ENCODE measurements at places on chromosomes 5 and 9.

DNA sequence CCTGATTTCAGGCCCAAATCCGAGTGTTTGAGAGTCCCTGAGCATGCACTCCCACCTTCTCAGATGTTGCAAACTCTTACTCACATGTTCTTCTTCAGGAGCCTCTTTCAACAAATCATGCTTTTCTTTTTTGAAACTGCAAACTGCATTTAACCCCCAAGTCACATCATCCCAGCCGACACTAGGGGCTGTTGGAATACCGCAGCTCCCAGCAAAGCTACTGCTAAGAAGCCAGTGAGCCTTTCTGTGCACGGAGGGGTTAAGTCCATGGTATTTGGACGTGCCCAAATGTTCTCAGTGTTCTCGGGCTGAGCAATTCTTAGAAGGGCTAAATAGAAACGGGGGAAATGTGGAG, 282.9 kb downstream of the NFIB start:
- DNase-seq: no peak

GRCh38 chr9:91795598-91796241, 154.3 kb downstream of the ROR2 start:
- no peak for DNase-seq

DNA sequence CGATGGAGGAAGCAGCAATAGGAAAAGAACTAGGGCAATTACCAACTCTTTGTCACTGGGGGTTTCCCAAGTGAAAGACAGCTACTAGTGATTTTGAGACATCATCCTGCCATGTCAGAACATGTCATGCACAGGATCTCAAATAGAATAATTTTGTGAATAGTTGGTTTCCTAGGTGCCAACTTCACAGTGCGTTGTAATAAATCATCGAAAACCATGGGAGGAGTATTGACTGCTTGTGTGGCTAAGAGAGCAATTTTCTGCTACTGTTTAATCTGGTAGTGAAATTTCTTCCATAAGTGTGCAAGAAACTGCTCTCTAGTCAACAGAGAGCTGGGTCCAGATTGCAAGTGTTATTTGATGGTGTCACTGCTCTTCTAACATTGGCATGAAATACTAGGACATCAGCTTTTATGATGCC, 168.6 kb downstream of the NNT start:
- DNase-seq: no peak

- no peak for DNase-seq
These were observed 53.4 kb downstream of the SNX18 start for GRCh38 chr5:54570916-54571315.

GRCh38 chr9:32404856-32405255, 20.4 kb downstream of the ACO1 start:
- DNase-seq: no peak

- no peak for DNase-seq
These were observed 329.5 kb downstream of the ICE1 start for GRCh38 chr5:5751987-5752386.

- no peak for DNase-seq
These were observed 160.6 kb downstream of the ZDHHC21 start for GRCh38 chr9:14532456-14533115.

GRCh38 chr9:1051210-1051583, 1.0 kb downstream of the DMRT2 start:
- DNase-seq: no peak

GRCh38 chr9:133707065-133707762, 30.9 kb downstream of the SARDH start:
- DNase-seq: no peak

DNA sequence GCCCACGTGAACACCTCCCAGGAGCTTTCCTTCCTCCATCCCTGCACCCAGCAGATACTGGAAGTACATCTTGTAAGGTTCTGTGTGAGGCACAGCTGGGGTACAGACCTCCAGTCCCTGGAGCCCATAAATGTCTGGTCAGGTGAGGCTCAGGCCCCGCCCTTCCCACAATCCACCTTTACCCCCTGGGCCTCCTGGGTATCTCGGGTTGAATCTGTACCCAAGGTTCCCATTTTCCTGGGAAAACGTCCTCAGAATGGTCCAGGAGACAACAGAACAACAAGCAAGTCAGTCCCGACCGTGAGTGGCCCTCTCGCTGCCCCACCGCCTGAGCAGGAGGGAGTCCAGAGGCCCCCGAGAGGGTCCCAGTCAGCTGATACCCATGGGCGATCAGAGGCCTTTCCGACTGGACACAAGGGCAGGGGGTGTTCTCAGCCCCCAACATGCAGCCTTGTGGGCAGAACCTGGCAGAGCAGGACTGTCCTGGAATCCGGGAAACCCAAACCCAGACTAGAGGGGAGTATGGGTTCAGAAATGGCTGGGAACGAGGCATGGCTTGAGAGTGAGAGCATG, 4.3 kb downstream of the SPATA31E1 start:
- DNase-seq: no peak

- no peak for DNase-seq
These were observed 10.6 kb downstream of the PTGS1 start for GRCh38 chr9:122381206-122381950.

DNA sequence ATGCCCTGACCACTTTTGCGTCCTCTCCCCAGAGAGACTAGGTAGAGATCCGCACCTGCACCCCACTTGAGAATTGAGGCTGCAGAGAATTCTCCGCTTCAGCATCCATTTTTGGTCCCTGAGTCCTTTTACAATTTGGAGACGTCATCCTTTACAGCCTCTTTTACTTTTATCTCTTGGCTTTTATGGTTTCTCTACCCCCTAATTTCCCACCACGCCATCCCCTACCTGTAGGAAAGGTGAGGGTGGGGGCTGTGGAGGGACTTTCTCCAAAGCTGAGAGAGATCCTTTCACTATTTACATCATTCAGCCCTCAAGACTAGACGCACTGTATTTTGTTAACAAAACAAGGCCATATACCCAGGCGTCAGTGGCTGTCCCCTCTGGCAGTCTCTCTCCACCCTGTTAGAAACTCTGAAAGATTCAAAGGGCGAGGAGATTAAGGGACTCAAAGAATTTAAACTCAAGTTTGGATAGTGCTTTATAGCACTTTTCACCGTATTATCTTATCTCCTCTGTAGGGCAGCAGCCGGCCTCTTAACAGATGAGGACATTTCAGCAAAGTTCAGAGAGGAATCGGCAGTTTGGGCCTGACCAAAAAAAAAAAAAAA, 1.7 kb downstream of the MSX2 start:
- DNase-seq: no peak

- no peak for DNase-seq
These were observed 311.1 kb upstream of the IRX1 start for GRCh38 chr5:3284506-3284905.

DNA sequence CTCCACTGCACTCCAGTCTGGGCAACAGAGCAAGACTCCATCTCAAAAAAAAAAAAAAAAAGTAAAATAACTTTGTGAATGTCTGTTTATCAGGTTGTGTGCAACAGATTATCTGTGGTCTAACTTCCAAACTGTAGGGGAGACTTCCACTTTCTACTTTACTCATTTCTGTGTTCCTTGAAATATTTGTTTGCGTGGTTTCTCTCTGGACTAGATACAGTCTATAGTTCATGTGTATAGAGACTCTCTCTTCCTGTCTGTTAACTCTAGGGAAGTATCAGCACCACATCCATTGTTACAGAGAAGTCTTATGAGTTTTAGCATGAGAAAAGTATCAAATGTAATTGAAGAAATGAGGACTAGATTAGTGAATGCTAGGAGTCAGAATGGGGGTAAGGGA, 168.3 kb downstream of the LPAR1 start:
- no peak for DNase-seq

DNA sequence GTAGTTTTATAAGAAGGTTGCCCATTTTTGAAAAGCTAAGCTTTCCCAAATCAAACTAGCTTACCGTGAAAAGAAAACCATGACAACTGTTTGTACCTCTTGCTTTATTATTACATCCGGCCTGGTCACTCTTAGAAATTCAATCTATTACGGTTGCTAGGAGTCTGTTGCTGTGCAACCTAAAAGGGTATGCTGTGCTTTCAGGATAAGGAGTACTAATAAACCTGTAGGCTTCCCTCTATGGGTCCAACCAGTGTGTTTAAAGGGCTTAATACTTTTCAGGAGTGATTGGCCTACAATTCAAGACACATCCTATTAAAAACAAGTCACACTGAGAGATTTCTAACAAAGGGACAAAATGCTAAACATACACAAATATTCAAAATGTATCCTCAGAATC, 27.1 kb downstream of the RFX3 start:
- no peak for DNase-seq

GRCh38 chr5:143313298-143313852, 90.1 kb downstream of the NR3C1 start:
- no peak for DNase-seq

GRCh38 chr5:175548626-175549311, 70.4 kb downstream of the SFXN1 start:
- DNase-seq: no peak

DNA sequence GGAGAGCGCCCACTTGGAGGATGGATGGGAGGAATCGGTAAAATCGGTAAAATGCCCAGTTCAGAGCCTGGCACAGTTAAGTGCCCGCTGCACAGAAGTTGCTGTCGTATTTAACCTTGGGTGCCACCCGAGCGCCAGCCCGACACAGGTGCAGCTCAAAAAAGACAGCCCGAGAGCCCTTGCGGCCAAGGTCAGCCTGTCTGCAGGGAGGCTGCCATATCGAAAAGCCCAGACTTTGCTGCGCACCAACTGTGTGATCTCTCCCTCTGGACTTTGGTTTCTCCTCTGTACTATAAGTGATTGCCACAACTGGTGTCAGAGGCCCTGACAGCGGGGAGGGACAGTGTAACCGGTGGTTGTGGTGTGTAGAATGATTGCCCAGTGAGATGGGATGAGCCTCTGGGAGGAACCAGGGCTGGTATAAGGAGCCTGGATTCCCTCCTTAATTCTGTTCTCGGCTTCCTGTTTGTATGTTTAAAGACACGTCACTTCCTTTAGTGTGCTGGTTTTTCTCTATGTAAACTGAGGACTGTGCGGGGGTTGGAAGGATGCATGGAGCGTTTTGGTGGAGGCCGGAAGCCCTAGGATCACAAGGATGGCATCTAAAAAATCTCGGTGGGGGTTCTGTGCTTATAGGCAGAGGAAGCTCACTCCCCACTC, 792 bp downstream of the NTMT1 start:
- no peak for DNase-seq

DNA sequence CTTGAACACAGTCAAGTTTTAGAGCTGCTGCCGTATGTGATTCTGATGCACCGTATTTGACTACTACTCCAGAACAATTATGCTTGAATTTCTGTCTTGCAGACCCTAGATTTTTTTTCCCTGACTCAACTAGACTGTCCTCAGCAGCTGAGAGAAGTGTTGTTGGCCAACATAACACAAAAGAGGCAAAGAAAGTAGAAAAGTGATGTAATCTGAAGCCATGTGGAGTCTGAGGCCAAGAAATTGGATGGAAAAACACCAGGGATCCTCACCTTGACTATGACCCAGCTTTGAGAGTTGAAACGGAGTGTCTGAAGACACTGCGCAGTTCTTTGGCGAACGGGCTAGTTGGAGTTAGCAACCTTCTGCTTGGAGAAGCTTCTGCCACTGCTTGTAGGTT, 36.3 kb upstream of the FGF1 start:
- DNase-seq: no peak

- DNase-seq: no peak
These were observed 51.8 kb upstream of the MPDZ start for GRCh38 chr9:13331320-13331719.

Measured in neural crest cell (in vitro differentiated cells).